ENCODE measurements at places on chromosomes 1 and 21.

- no peak for DNase-seq
Observed at GRCh38 chr1:234270581-234271242, 102.5 kb upstream of the COA6 start.

GRCh38 chr1:219276049-219276738 is 102.5 kb downstream of the LYPLAL1 start:
- no peak for DNase-seq

DNA sequence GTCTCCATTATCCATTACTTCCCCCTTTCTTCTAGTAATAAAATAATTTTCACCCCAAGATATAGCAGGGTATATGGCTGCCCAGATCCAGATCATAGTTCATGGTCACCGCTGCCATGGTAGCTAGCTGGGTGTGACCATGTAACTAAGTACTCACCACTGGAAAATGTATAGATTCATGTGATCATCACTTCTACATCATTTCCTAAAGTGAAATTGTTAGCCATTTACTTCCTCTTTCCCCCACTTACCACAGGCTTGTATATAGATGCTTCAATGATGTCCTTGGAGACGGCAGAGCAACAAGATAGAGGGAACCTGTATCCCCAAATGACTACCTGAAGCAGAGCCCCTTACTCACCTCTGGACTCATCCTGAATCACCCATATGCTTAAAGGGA is 22.7 kb upstream of the EYA3 start:
- no peak for DNase-seq

GRCh38 chr1:7558921-7559869 is 211.9 kb upstream of the VAMP3 start:
- no peak for DNase-seq
